ENCODE measurements at places on chromosomes 1 and 21.

GRCh38 chr21:44789880-44790279, 11.7 kb downstream of the UBE2G2 start:
- DNase-seq: peak; percentile 80

DNA sequence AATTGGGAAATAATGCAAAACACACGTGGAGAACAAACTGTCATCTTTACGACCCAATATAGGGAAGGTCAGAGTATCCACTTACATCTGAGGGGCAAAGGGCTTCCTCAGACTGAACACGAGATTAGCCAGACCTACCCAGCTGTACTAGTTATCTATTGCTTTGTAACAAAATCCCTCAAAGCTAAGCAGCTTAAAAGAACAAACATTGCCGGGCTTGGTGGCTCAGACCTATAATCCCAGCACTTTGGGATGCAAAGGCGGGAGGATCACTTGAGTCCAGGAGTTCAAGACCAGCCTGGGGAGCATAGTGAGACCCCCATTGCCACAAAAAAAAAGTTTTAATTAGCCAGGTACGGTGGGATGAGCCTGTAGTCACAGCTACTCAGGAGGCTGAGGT, 262.8 kb downstream of the LTN1 start:
- DNase-seq: no peak

DNA sequence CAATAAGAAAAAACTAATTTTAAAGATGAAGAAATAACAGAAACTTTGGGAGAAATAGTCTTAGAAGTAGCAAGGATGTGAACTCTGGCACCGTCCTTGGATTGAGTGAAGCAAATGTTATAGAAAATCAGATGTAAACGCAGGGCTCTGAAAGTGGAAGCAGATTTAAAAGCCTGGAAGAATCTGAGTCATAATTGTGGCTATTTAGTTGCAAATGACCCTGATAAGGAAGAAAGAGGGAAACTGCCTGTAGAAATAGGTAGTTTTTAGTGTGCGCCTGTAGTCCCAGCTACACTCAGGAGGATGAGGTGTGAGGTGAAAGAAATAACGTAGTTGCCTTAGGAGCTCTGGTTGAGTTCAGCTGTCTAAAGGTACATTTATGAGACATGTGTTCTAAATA, 101.0 kb downstream of the NGF start:
- DNase-seq: no peak

- no peak for DNase-seq
Observed at GRCh38 chr1:51048670-51049069, 53.4 kb upstream of the C1orf185 start.

- no peak for DNase-seq
Observed at GRCh38 chr21:42864286-42864685, 15.1 kb downstream of the WDR4 start.

- DNase-seq: peak; percentile 94
Observed at GRCh38 chr1:999725-1000356, at the start of gene HES4. HES4 (minus strand) TSS chr1:1000097; CDS start chr1:999973, 124 bp downstream.
